ENCODE measurements at places on chromosomes 5 and 9.
A peak's percentile ranks its signal among the peaks of the same experiment; 100 is the strongest.

DNA sequence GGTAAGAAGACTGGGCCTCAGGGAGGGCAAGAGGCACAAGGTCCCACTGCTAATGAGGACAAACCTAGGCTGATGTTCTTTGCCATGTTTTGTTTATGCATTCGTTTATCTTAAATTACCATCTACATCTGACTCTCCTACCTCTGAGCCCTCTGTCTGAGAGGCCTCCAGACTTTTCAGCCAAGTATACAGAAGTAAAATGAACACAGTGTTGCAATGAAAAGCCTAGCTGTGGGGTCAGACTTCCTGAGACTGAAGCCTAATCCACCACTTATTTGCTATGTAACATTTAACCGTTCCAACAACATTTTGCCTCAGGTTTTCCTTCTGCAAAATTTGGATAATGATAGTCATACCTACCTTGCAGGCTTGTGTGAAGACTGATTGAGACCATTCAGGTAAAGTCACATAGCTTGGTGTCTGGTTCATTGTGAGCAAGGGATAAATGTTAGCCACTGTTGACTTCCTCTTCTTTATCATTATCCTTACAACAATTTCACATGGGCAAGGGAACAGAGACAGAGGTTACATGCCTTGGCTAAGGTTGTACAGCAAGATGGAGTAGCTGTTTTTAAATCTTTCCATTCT is 374.9 kb upstream of the CLINT1 start:
- DNase-seq, result no peak

- no peak for DNase-seq
Measured at GRCh38 chr9:68797116-68797515, 92.1 kb downstream of the PIP5K1B start.

DNA sequence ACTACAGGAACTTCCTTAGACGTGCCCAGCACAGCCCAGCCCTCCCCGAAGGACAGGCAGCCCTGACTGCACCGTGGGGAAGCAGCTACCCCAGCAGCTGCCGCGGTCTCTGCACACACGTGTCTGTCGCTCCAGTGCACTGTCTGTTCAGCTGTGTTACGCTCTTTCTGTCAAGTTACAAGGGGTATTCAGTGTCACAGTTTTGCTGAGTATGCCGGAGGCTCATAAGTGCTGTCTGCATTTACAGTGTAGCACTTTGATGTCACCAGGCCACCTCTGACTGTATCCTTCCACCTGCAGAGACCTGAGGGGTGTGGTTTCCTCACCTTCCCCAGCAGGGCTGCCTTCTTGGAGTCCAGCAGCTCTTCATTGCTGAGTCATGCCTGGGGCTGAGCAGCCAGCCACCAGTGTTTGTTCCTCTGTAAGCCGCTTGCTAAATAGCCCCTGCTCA is 126.8 kb downstream of the EHMT1 start:
- peak; percentile 37 for DNase-seq

GRCh38 chr9:25310961-25311360 is 367.3 kb downstream of the TUSC1 start:
- no peak for DNase-seq

GRCh38 chr5:126981222-126981621 is 49.1 kb downstream of the MARCHF3 start:
- no peak for DNase-seq

DNA sequence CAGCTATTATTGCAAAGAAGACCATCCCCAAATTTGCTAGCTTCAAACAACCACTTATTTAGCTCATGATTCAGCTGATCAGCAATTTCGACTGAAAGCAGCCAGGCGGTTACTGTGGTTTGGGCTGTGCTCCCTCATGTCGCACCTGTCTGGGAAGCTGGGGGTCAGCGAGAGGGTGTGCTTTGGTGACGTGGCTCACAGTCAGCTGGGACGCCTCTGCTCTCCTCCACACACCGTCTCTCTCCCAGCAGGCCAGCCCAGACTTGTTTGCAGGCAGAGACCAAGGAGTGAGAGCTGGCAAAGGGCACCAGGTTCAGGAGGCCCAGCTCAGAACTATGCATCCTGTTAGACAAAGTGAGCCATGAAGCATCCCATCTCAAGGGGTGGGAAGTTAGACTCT is 140.9 kb downstream of the SYK start:
- DNase-seq, result no peak

DNA sequence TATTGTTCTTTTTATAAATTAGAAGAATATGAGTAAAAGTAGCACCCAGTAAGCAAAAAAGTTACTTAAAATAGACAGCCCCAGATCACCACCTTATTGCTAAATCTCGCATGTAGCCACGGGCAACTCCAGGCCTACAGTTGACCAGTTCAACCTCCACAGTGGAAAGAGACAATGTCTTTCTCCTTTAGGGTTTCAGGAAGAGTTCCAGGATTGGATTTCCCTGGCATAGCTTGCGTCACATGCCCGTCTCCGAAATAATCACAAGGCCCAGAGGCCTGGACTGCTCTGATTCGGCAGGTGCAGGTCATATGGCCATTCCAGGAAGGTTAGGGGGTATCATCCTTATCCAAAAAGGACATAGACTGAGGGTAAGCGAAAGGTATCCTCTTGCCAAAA is 9.9 kb upstream of the PFDN1 start:
- DNase-seq, result no peak

GRCh38 chr5:22431840-22432239 is 421.3 kb downstream of the CDH12 start:
- no peak for DNase-seq

DNA sequence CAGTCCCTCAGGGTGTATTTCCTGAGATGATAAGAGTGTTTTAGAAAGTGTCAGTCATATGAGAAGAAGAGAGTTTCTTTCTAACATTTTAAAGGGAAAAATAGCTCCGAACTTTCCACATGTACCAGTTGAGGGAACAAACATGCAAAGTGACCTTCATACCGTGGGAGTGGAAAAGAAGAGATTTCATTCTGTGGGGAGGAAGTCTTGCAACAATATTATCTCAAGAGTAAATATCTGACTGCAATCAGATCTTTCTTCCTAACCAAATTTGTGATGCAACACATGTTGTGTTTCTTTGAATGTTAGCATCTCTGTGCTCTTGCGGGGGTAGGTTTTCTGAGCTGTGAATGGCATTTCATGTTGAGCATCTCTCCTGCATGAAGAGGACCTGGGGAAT is 30.6 kb downstream of the ANKRD55 start:
- DNase-seq, result no peak

- DNase-seq, result no peak
Measured at GRCh38 chr5:59249726-59250125, 643.8 kb downstream of the PDE4D start.

DNA sequence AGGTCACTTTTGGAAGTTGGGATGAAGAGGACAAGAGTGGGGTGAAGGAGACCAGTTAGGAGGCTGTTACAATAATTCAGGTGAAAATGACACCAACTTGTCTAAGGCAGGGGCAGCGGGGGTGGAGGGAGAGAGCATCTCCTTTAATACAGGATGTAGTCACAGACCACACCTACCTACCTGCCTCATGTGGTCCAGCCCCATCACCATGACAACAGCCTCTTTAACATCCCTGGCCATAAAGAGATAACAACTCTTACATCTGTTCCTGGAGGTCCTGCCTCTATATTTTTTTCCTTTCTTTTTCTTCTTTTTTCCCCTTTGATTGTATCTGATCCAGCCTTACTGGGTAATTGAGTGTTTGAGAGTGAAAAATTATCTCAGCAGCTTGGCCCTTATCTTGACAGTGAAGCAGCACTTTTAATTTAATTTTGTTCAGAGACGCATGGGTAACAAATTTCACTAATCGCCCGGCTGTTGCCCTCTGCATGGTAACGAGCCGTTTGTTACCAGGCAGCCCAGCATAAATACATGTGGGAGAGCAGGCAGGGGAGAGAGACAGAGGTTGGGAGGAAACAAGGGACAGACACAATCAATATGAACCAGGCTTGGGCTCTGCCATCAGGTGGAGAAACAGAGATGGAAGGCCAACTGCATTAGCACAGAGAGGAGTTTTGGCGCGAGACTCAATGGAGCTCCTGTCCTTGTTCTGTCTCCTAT is 338.1 kb downstream of the ASTN2 start:
- no peak for DNase-seq

DNA sequence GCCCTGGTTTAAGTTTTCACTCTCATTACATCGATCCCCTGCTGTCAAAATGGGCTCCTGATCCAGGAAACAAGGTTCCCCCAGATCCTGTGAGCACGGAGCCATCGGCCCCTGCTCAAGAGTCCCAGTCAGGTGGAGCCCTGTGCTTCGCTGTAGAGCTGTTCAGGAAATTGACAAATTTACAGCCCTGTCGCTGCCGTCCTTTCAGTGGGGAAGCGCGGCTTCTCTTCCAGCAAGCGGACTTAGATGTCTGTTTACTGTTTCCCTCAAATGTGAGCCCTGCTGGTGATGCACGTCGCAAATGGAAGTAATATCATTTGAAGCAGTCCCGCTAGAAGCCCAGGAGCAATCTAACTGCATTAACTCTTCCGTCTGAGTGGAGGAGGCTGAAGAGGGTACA is 760.9 kb upstream of the WWC1 start:
- no peak for DNase-seq

GRCh38 chr9:1606253-1606652 is 408.9 kb upstream of the SMARCA2 start:
- no peak for DNase-seq

DNA sequence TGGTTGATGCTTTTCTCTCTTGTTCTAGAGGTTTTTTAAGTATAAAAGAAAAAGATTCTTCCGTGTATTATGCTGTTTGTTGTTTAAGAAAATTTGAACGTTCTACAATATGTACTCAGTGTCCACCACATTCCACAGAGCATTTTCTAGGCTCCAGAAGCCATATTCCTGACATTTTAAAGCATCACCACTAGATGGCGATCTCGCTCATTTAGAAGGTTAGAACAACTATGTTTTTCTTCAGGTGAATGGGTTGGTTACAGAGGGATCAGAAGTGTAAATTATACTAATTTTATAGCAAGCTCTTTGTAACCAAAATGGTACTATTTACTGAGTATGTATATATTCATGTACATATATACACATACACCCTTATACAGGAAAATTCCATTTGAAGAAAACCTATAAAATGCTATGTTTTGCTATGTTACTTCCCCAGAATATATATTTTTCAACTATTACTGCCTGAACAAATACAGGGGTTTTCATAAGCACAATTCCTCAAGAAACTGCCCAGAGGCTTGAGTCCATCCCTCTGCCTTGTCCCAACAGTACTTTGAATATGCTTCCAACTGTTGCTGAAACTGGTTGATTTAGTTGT is 284.3 kb downstream of the CCDC171 start:
- peak; percentile 18 for DNase-seq

GRCh38 chr5:33322632-33323031 is 118.1 kb upstream of the TARS1 start:
- no peak for DNase-seq
